ENCODE measurements at places on chromosomes 12 and 14.

DNA sequence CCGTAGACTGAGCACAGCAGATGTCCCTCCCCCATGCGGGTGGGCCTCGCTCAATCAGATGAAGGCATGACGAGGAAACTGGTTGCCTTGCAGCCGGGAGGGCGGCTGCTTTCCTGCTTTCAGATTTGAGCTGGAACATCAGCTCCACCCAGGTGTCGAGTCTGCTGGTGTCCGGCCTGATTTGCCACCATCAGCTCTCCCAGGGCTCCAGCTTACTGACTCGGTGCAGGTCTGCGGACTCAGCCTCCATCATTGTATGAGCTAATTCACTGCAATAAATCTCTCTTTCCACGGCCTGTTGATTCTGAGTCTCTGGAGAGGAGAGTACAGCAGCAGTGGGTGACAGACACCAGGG, 156.2 kb downstream of the KIF26A start:
- no peak for DNase-seq

DNA sequence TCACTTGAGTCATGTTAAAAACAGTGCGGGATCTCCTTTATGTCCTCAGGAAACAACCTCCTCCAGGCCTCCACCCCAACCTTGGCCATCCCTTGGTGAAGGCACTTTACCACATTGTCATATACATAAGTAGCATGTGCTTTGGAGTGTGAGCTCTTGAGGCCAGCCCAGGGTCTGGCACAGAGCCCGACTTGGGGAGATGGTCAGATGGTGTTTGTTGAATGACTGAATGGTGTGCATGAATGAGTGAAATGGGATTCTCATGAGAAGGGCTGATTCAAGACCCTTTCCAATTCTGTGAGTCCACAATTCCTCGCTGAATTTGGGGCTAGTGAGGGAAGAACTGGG, 52.9 kb upstream of the DLK1 start:
- DNase-seq: no peak

DNA sequence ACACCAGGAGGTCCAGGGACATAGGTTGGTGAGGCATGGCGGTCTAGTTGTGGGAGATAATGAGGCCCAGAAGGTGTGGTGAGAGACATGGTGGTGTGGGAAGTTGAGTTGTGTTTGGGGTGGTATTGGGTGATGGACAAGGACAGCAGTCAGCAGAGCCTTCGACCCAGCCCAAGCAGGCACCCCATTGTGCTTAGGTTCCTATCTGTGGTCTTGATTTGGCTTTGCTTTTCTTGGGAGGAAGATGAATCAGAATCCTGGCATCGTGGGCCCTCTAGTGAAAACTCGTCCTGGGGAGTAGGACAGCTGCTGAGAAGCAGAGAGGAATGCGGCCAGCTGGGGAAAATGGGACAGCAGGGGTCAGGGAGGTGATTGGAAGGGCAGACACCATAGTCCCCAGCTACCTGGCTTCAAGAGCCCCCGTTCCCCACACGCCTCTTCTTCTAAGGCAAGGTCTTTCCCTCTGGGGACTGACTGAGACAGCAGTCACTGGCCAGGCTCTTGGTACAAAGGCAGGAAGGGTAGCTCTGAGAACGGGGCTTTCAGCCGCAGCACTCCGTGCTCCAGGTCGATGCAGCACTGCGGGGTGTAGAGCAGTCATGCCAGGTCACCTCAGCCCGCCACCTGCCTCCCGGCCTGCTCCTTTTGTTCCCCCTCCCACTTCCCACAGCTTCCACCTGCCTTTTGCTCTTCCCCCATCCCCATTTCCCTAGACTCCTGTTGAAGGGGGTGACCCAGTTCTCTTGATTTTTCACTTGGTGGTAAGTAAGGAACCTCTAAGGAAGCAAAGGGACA, 7.9 kb downstream of the NRIP2 start:
- DNase-seq: no peak

DNA sequence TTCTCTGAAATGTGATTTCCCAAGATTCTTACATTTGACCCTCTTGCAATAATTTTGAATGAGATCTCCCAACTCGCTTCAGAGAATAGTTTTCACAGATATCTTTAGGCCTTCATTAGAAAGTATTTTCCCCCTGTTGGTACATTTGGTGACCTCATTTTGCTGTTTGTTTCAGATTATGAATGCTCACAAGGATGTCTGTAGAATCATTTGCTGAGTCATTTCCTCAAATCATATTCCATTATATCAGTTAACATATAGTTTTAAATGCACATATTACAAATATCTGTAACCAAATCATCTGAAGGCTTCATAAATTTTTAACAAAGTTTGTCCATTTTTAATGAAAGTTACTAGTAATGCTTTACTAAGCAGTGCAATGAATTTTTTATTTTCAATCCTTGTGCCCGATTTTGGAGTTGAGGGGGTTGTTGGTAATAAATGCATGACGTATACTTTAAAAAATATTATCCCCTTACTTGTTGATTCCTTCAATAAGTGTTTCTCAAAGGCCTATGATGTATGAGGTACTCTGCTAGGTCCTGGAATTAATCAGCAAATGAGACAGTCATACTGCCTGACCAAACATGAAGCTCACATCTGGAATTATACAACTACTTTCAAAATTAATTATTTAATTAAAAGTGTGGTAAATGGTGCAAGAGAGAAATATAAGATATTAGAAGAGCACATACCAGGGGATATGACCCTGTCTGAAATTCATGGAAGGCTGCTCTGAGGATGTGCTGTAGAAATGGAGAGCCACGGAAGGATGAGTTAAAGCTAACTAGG, 126.9 kb upstream of the RAP1B start:
- DNase-seq: no peak

- DNase-seq: no peak
Observed at GRCh38 chr12:10197879-10198278, 14.8 kb upstream of the GABARAPL1 start.

DNA sequence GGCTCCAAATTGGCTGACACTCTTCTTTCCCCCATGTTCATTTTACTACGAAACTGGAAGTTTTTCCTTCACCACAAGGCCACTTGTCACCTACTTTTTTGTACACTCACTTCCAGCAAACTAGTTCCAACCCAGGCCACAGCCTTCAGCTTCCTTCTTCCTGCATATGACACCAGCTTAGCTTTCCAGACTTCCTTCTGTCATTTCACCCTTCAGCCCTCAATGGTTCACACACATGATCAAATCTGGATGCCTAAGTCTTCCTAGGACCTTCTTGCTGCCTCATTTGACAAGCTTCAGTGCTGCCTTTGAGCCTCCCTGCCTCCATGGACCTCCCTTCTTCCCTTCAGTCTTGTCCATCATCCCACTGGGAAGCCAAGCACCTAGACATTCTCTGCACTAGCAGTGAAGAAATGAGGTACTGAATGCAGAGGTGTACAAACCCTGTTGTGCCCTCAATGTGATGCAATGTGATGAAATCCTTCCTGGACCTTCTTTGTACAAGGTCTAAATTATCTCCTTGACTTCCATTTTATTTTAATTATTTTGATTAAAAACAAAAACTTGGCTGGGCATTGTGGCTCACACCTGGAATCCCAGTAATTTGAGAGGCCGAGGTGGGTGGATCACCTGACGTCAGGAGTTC, 4.3 kb upstream of the REC8 start:
- DNase-seq: no peak

DNA sequence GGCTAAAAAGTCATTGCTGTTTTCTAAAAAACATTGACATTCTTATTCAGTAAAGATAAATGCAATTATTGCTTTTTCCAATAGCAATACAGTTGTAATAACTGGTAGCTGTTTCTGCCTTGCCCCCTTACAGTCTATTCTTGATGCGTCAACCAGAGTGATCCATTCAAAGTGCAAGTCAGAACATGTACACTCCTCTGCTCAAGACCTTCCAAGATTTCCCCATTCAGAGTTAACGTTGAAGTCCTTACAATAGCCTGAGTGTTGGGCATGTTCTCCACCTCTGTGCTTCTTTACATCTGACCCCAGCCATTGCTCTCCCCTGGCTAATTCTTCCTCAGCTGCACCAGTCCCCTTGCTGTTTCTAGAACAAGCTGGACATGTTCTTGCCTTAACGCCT, 24.3 kb downstream of the VRK1 start:
- DNase-seq: no peak

- peak; percentile 69 for DNase-seq
Observed at GRCh38 chr12:6792522-6793201, 3.3 kb downstream of the CD4 start.

All from pons (tissue), 1 donor.